ENCODE measurements at places on chromosomes 2 and 18.

- no peak for DNase-seq
These were observed 293.9 kb upstream of the PARD3B start for GRCh38 chr2:204251158-204251997.

GRCh38 chr2:187917535-187917934, 363.3 kb upstream of the TFPI start:
- DNase-seq, result no peak

GRCh38 chr2:86283411-86284030, 53.9 kb downstream of the REEP1 start:
- DNase-seq, result no peak

DNA sequence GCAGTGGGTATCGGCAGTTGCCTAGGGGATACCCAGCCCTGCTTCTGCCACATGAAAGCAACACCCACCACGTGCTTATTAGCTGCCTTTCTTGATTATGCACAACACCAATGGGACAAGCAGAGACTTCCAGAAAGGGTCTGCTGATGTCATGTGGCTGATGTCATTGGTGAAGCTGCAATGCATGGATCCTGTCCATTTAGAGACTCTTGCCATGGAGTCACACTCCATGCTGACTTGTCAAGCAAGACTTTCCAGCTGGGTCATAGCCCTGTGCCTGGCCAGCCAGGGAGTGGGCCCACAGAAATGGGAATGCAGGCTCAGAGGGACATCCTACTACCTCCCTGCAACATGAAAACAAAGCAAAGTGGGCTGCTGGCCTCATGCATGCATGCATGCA, 81.8 kb downstream of the VAPA start:
- no peak for DNase-seq

DNA sequence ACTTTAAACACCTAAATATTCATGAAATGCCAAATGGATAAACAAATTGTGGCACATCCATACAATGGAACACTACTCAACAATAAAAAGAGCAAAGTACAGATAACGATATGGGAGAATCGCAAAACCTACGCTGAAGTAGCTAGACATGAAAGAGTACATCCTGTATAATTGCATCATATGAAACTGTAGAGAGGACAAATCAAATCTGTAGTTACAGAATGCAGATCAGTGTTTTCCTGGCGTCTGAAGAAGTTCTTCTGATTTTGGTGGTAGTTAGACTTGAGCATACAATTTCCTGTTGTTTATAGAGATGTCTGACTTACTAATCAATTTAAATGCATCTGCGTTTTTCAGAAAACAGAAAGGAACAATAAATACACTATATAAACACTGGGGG, 394.4 kb downstream of the SOCS6 start:
- DNase-seq, result no peak

DNA sequence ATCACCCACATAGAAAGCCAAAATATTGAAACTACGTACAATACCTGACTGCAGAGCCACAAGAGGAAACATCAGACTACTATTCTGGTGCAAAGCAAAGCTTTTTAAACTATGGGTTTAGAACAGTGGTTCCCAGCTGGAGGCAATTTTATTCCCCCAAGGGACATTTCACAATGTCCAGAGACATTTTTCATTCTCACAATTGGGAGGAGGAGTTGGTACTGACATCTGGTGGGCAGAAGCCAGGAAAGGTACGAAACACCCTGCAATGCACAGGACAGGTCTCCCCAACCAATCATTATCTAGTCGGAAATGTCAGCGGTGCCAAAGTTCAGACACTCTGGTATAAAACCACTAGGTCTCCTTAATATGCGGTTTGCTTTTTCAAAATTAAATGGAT, 88.4 kb upstream of the ARL5A start:
- DNase-seq, result no peak

- no peak for DNase-seq
These were observed 235.6 kb downstream of the NUP35 start for GRCh38 chr2:183359867-183360266.

Data from adrenal gland (tissue), 19 donors.